ENCODE measurements at places on chromosomes 11 and 22.
A peak's percentile ranks its signal among the peaks of the same experiment; 100 is the strongest.

DNA sequence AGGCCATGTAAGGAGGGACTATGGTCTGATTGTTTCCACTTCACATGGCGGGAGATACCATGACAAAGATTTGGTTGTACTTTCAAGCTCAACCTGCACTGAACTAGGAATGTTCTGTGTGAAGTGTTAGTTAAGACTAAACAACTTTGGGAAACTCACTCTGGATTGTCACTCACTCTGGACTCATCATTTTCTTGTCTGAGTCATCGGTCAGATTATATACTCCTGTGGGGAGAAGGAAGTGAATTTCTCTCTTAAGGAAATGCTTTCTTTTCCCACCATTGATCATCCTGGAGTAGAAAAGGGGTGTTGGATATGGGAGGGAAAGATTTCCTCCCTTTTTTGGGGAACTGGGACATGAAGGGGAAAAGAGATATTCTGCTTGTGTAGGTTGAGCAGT lies 26.9 kb upstream of the CAT start:
- DNase-seq: no peak

- no peak for DNase-seq
Measured at GRCh38 chr22:39083212-39084165, 6.4 kb downstream of the APOBEC3G start.

GRCh38 chr11:32358729-32359128 lies 76.6 kb downstream of the WT1 start:
- no peak for DNase-seq

- no peak for DNase-seq
Measured at GRCh38 chr11:13317293-13318080, 39.9 kb downstream of the BMAL1 start.

DNA sequence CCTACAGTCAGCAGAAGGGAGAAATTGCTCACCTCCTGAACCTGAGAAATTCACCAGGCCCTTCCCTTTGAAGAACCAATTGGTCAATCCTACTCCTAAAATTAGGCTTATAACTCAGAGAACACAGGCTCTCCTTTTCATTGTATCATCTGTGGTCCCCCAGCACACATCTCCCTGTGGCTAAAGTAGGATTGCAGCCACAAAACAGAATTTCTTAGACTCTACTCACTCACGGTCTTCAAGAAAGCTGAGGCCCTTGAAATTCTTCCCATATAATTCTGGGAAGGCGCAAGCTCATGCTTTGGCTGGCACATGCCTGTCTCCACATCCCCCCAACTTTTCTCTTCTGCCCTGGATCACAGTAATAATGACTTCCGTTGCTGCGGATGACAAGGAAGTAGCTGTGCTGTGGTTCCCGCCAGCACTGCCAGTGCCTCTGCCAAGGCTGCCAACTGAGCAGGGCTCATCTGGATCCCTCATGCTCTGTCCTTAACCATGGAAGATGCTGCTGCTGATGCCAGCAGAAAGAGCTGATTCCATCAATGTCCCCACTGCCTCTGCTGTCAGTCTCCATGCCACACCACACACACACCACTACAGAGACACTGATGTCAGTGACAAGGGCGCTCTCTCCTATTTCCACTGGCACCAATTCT lies 200.6 kb upstream of the POU2AF2 start:
- no peak for DNase-seq

- DNase-seq: no peak
Measured at GRCh38 chr11:62917906-62918502, 3.2 kb downstream of the CHRM1 start.

GRCh38 chr11:23944923-23945322 lies 551.9 kb upstream of the LUZP2 start:
- peak; percentile 3 for DNase-seq

- no peak for DNase-seq
Measured at GRCh38 chr22:17795661-17796548, 21.6 kb upstream of the BID start.

Measured in skin of body (tissue), 3 donors.